CD8-positive, alpha-beta T cell (primary cell): ENCODE measurements at places on chromosomes 5 and 9.

- no peak for DNase-seq
Measured at GRCh38 chr9:89009546-89009840, 18.2 kb downstream of the S1PR3 start.

GRCh38 chr5:124744170-124744971 is 2.1 kb downstream of the ZNF608 start:
- DNase-seq: no peak

DNA sequence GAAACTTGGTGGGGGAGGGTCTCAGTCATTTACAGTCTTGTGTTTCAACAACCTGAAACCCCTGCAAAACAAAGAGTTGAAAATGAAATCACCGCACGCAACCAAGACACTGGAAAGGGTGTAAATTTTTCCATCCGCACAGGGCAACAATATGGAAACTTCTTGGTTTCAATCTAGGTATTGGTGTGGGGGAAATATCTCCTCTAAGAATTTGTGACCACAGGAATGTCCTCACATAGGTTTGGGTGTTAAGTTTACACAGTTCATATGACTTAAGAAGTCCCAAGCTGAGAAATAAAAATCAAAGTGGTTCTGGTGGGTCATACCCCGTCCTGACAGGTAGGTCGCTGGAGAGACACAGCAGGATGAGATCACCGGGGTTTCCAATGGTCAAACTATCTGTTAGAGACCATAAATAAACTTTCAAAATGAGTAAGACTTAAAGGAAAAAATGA is 51.9 kb upstream of the PIP5K1B start:
- DNase-seq: no peak

DNA sequence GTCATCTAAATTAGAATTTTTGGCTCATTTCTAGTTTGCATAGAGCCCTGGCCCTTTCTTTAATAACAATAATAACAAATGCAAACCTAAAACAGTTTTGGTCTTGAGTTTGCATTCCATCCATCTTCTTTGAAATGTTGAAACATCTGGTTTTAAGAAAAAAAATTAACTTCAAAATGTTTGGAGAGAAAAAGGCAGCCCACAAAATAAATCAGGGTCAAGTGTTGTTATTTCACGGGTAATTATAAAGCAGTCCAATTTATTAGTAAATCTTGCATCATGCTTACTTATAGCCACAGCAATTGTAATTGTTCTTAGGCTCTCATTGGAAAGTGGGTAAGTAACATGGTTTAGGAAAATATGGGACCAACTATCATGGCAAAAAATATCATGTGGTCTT is 247.0 kb upstream of the MEF2C start:
- no peak for DNase-seq

DNA sequence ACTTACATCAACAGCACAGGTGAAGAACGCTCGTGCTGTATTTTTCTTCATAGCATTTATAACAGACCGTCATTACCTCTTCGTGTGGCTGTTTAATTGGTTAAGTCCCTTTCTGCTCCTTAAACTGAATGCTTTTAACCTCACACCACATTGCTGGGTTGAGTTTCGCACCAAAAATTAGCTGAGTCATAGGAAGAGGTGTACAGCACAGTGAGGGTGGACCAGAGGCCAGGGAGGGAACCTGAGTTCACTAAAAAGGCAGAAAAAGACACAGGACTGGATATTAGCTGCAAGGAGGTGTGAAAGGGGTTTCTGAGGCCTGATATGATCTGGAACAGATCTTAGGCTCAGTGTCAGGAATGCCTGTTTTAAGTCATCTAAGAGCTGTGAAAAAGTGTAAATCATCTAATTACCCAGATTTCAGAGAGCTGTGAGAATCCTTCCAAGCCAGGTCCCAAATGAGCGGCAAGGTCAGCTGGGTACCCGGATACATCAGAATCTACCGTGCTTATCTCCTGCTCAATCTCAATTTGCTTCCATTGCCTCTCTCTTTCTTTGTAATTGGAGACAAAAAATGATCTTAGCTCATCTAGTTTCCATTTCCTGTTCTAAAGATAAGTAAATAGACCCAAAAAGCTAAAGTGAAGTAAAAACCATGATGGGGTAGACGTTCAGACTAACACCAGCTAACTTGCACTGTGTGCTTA is 7.1 kb upstream of the CFAP90 start:
- no peak for DNase-seq

GRCh38 chr9:15485836-15486666 is 24.7 kb downstream of the PSIP1 start:
- no peak for DNase-seq

- DNase-seq: no peak
Measured at GRCh38 chr5:74169701-74170100, 470.8 kb downstream of the ENC1 start.
